AG09309 (cell line): ENCODE measurements at places on chromosomes 16 and 17.

GRCh38 chr17:79174905-79175856 is 100.6 kb downstream of the ENGASE start:
- no peak for DNase-seq

DNA sequence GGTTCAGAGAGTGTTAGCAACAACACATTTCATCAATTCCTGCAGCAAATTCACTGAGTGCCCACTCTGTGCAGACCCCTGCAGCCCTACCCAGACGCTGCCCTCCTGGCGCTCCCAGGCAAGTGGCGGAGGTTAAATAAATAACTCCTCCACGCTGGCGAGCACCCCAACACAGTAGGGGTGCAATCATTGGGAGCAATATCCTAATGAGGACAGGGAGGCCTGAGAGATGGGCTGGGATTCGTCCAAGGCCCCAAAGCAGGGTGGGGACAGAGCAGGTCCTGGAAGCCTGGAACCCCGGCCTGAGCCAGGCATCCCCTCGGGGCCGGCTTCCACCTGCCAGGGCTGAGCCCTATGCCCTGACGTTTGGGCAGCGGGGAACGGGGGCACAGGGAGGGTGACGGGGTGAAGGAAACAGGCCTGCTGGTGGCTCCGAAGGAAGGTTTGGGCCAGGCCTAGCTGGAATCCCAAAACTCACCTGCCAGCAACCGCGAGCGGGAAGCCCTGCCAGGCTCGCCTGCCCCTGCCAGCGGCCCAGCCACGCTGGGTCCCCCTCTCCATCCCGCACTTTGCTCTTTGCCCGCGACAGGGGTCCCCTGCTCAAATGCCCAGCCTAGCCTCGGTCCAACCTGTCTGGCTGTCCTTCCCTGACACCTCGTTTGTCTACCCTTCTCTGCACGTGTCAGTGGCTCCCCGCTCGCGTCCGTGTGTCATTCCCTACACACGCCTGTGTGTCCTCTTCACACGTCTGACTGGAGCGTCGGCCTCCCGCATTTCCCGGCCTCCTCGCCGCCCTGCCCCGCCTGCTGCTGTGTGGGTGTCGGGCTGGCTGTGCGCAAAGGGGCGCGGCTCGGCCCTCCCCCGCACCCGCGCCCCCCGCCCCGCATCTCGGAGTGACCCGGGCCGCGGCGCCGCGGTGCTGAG is 721 bp upstream of the BEAN1 start:
- no peak for DNase-seq

- peak; percentile 53 for DNase-seq
Measured at GRCh38 chr17:75785016-75785890, 647 bp downstream of the UNK start.

GRCh38 chr17:76734080-76734840 is 2.9 kb downstream of the SRSF2 start:
- DNase-seq, result no peak

DNA sequence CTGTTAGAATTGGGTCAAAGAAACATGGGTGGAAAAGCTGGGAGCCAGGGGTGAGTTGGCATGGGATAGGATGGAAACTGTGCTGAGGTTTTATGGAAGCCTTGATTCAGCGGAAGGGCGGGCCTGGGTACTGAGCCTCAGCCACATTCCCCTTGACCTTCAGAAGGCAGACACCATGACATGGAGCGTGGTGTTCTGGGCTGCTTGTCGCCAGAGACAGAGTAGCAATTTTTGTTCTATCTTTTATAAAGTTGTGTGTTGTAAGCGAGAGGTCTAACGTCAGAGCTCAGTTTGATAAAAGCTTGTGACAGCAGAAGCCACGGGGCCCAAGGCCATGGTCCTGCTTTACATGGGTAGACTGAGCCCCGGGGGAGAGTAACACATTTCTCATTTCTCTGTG is 50.2 kb downstream of the SLC47A1 start:
- DNase-seq, result no peak

DNA sequence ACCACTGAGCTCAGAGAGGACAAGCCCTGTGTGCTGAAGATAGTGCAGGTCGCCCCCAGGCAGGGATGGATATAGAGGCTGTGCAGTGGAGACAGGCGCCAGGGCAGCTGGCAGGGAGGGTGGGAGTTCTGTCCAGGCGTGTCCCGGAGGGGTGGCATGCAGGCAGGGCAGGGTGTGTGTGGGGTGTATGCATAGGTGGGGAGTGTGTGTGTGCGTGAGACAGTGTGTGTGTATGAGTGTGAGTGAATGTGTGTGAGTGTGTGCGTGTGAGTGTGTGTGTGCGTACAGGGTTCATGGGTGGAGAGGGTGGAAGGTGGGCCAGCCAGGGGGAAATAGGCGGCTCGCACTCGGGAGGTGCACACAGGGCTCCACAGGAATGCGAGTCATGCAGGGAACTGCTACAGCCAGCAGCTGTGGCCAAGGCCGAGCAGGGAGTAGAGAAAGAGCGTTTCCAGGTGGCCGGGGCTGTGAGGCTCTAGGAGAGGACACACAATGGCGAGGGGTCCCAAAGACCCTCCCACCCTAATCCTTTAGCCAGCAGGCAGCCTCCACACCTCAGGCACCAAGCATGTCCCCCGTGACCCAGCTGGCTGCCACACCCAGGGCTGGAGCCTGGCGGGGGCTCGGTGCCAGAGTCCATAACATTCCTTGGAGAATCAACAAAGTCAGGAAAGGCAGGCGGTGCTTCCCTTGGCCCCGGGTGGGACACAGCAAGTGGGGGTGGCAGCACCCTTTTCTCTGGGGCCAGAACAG is 4.6 kb downstream of the PLCD3 start:
- no peak for DNase-seq

GRCh38 chr16:79482011-79482410 is 118.5 kb downstream of the MAF start:
- DNase-seq, result no peak

DNA sequence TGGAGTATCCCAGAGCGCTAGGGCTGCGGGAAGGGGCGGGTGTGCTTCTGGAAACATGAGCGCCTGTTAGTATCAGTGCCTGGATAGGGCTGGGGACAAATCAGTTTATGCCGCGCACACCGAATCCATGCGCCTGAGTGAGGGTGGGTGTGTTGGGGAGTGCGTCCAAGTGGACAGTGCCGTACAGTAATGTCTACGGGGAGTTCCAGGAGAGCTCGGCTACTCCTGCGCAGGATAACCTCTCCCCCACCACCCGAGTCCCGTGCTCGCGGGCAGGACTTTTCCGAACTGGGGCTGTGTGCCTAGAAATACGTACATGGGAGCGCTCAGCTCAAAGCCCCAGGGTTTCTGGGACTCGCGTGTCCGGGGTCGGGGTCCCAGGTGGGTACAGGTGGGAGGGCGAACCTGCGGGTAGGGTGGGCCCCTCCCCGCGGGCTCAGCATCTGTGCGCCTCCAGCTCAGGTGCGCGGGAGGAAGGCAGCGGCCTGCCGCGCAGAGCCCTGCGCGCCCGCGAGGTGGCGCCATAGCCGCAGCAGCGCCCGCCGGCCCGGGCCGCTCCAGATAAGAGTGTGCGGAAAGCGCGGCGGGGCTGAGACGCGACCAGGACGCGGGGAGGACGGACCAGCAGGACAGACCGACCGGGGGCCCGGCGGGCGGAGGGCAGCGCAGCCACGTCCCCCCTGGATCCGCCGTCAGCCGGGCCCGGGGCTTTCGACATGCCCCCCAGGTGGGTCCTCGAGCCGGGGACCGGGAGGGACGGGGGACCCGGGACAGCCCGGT is at the start of gene HIC1:
HIC1 (plus strand) TSS at position 592 of the 780 bp plus-strand sequence. CDS start 1,588 bp downstream, outside the sequence.
- no peak for DNase-seq

DNA sequence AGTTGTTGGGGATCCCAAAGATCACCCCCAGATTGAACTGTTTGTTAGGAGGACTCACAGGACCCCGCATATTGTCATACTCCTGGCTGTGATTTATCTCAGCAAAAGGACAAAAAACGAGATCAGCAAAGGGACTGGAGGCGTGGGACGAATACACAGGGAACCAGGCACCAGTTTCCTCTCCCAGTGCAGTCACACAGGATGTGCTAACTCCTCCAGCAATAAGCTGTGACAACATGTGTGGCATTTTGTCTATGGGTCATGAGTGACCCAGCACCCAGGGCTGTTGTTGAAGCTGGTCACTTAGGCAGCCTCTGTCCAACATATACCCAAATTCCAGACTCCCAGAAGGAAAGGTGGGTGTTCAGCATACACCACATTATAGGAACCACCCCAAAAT is 60.9 kb downstream of the CPPED1 start:
- no peak for DNase-seq
